ENCODE measurements at places on chromosomes 6 and 20. TPM values are rescaled to one million over a fixed set of nuclear protein-coding genes. Genes with fewer than 3 reads are reported as not detected.
A peak's percentile ranks its signal among the peaks of the same experiment; 100 is the strongest.

DNA sequence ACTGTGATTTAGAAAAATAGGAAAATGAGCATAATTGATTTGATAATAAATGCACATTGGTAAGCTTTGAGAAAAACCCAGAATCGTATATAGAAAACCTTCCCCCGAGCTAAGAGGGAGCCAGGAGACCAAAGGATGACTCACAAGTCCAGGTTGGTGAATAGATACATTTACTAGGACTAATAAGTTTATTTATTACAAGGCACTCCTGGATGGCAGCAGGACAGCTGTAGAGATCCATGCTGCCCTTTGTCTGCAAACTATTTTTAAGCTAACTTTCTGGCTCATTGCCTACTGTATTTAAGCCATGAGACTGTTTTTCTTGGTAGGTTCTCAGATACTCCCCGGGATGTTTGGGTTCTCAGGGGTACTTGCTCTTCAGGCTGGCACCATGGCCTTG is 13.4 kb downstream of the CASP8AP2 start:
- no peak for DNase-seq

DNA sequence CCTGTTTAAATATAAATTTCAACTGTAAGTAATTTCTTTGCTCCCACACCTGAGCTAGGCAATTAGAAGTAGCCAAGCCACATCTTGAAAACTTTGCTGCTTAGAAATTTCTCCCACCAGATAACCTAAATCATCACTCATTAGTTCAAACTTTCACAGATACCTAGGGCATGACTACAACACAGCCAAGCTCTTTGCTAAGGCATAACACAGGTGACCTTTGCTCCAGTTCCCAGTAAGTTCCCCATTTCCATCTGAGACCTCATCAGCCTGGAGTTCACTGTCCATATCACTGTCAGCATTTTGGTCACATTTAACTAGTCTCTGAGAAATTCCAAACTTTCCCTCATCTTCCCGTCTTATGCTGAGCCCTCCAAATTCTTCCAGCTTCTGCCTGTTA is 79.8 kb upstream of the OPRM1 start:
- DNase-seq, result no peak

The MCHR2 gene
- total RNA-seq, result not detected

DNA sequence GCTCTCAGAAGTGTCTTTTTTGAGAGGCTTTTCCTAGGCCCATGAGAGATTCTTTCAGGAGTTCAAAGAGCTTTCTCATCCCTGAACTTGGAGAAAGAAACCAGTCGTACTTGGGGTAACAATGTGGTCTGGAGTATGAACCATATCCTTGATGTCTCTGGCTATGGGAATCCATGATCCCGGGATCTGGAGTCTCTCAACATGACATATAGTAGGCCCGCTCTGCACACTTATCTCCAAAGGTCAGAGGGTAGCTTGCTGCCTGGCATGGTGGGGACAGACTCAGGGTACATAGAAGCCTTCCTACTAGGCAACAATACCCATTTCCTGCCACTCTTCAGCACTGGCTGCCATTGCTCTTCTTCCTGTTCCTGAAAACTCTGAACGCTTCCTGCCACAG is 42.2 kb upstream of the NFATC2 start:
- no peak for DNase-seq

The SLC22A2 gene
- not detected for total RNA-seq

GRCh38 chr20:54139188-54139587 is 34.6 kb downstream of the CYP24A1 start:
- DNase-seq, result no peak

DNA sequence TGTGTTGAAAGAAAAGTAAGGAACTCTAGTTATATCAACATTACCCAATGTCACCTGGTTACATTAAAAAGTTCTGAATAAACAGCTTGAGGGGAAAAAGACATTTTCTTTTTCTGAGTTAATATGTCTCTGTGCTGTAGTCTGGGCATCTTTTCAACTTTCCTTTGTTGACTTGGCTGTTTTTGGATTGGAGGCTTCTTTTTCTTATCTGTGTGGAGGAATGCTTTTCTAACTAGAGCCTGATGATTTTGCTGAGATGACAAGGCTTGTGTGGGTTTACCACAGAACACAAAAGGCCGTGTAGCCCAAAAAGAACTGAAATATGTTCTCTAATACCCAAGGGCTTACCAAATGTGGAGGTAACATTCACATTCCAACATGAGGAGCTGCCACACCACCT is 161.8 kb downstream of the KCNQ5 start:
- DNase-seq, result no peak

GRCh38 chr6:34888514-34888856 is 570 bp upstream of the ANKS1A start:
- DNase-seq, result no peak

DNA sequence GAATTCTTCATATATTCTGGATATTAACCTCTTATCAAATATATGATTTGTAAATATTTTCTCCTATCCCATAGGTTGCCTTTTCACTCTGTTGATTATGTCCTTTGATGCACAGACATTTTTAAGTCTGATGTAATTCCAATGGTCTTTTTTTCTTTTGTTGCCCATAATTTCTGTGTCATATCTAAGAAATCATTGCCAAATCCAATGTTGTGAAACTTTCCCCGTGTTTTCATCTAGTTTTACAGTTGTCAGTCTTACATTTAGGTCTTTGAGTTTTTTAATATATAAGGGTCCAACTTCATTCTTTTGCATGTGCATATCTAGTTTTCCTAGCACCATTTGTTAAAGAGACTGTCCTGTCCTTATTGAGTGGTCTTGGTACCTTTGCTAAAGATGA is 111.5 kb downstream of the SESN1 start:
- no peak for DNase-seq

DNA sequence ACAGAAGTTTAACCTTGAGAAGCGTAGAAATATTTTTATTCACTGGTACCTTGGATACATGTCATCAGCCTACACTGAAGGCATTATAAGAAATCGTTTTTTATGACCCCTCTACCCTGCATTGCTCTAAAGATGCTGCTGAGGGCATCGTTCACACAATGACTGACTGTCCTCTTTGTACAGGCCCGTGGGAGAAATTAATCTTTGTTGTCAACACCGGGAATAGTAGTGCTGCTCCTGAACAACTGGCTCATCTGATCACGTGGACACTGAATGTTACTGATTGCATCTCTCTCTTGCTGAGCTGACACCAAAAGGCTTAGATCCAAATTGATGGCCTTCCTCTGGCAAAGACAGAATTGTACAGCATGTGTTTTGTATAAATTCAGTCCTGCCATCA is 157.1 kb upstream of the SMLR1 start:
- no peak for DNase-seq

DNA sequence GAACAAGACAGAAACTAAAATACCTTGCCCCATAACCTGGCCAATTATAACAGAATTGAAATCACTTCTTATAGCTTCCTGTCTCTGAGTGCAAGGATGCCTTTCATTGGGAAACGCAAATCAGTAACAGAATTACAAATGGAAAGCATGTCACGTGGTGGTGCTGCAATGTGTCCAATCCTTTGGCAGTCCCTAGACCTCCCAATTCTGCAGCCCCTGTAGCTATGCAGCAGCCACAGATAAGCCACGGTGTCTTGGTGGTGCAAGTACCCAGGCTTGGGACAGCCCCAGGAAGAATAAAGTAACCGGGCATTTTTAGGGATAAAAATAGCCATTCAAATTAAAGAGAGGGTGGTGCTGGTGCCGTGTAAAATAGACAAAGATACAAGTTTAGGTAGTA is 134.6 kb upstream of the CCN2 start:
- no peak for DNase-seq

The DLK2 gene
- not detected for total RNA-seq

GRCh38 chr6:142845143-142845571 is 99.8 kb downstream of the HIVEP2 start:
- DNase-seq, result no peak

DNA sequence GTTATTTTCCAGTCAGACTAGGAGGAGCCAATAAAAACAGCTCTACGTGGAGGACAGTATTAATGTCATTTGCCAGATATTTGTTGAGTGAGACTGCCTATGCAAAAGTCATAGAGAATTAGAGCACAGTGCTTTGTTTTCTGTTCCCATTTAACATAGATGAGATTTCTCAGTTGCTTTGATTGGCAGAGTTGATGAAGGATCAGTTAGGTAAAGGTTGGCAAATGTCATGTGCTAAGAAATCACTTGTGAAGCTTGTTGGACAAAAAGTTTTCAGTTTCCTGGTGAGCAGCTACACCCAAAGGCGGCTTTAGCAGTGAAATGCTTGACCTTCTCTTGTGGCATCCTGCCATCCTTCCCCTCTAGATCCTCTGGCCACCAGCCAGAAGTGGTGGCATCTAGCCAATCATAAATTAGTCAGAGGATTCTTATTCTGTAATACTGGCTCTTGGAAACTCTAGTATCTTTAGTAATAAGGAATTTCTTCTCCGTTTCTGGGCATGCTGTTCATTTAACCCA is 37.0 kb downstream of the BCKDHB start:
- DNase-seq, result peak; percentile 74

GRCh38 chr20:55582498-55582897 is 422.8 kb downstream of the CBLN4 start:
- DNase-seq, result no peak

DNA sequence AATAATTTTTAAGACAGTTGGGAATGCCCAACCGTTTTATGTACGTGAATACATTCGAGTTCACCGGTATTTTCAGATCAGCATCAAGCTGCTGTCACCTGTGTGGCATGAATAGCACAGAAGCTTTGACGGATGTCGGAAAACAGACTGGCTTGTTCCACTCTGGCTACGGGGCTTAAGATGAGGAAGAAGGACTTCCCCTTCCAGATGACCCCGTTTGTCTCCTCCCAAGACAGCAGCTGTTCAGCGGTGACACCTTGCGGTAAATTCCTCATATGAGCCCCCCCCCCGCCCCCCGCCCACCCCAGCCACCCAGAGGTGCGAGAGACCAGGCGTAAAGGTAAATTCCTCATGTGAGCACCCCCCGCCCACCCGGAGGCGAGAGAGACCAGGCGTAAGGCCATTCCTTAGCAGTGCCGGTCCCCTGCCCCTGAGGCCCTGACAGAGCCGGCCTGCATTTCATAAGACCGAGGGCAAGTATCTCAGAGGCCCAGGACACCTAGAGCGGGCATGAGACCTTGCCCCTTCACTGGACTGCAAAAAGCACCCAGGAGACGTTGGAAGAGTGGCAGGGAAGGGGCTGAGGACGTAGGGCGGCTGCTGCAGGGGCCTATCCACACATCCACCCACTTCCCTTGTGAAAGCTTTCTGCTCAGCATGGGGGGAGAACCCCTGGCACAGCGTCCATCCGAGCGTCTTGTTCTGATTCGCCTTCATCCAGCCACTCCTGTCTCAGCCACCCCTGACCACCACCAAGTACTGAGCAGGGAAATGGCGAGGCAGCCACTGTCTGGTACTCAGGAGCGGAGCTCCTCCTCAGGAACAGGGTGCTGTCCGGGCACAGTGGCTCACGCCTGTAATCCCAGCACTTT is 7.3 kb upstream of the PCMTD2 start:
- no peak for DNase-seq

DNA sequence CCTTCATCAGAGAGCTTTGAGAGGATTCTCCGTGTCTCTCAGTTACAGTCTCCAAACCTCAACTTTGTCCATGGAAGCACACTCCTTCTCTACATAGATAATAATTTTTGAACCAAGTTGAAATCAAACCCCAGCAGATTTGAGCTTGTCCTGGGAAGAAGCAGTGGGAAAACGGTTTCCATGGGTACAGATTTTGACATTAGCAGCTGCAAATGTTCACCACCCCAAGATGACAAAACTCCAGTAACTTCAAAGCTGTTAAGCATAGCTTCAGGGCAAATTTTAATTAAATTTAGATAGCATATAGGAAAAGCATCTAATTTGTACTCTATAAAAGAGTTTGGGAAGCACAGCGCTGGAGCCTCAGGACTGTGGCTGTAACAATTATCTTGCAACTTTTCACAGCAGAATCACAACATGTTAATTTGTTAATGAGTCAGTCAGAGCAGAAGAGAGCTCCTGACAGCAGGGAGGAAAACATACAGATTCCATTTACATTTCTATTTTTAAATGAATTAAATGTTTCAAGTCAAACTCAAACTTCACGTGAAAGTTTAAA is 240.7 kb downstream of the BMP7 start:
- DNase-seq, result no peak
